Fibroblast of skin of left biceps (primary cell): ENCODE measurements at places on chromosomes 4 and X.
A peak's percentile ranks its signal among the peaks of the same experiment; 100 is the strongest.

- no peak for DNase-seq
Measured at GRCh38 chr4:89287945-89288344, 19.7 kb downstream of the GPRIN3 start.

DNA sequence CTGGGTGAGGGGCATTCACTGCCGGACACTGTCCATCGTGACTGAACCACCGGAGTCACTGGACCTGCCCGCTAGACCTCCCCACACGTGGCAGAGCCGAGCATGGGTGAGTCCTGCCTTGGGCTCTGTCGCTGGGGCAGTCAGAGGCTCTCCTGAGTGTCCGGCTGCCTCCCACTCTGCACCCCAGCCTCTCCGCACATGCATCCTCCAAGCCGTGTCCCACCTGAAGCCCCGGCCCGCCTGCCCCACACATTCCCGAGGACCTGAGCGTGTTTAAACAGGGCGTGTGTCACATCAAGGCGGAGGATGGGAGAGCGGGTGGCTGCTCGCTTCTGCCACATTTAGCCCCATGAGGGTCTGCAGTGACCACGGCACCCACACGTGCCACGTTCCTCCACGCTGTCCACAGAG, 4.7 kb downstream of the CPLX1 start:
- DNase-seq, result no peak

DNA sequence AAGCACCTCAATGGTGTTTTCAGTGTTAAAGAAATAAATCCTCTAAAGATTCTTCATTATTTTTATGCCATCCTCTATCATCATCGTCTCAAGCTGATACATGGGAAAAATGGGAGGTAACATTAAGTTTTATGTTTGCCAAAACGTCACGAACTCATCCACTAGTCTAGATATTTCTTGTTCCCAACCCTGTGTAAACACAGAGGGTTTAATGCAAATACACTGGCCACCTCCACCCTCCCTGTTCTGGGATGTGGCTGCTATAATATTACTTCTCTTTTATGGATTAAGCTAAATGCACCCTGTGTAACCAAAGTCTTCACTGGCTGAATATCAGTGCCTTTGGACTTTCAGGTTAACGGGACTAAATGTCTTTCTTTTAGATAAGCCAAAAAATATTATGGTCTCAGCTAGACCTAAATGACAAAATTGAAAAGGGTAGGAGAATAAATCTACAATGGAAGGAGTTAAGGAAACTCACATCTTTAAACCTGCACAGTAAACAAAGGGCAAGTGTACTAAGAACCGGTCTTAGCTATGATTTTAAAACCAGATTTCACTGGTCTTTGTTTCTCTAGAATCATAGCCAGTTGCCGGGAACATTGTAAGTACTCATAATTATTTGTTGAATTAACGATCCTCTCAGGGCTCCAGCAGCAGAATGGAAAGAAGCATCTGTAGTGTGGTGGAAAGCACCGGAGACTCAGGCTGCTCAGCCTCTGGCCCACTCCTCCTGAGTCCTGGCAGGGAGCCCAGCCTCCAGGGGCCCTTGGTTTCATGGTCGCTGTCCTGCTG, 103.5 kb upstream of the NOCT start:
- no peak for DNase-seq

GRCh38 chr4:75555294-75556164, at the start of gene ODAPH:
Gene ODAPH (plus strand): TSS chr4:75556066. CDS start chr4:75556083, 17 bp downstream.
- no peak for DNase-seq

- DNase-seq, result no peak
Measured at GRCh38 chrX:71992711-71993110, 82.1 kb downstream of the NHSL2 start.

- no peak for DNase-seq
Measured at GRCh38 chrX:1144293-1144692, 68.2 kb downstream of the CRLF2 start.

DNA sequence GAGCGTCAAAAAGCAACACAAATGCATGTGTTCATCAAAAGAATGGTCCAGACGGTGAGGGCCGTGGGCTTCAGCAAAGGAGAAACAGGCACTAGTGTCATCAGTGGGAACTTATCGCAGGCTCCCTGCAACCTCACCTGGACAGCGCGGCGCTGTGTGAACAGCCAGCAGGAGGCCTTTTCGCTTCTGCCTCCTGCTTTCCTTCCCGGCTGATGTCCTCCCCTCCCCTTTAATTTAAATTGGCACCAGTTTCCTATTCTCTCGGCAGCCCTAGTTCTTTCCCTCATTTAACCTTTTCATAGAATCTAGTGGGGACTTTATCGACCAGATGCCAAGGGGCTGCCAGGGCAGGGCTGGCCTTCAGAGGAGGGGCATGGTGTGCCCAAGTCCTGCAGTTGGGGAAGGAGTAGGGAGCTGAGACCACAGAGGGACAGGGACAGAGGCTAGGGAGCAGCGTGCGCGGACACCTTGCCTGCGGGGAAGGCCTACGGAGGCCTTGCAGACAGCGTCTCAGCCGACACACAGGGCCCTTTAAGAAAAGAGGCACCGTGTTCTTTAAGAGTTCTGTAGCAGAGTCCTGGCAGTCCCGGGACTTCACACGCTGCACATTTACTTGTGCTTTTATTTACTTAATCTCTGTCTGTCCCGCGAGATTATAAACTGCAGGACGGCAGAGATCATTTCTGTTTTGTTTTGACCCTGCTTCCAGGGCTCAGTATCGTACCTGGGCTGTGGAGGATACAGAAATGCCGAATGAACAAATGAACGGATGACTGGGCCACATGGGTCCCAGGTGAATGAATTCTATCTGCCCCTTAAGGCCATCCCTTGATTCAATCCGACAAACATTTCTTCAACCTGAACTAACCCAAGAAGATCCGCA, 8.4 kb upstream of the SORBS2 start:
- no peak for DNase-seq

GRCh38 chr4:101025755-101026154, 321.6 kb downstream of the PPP3CA start:
- no peak for DNase-seq

- no peak for DNase-seq
Measured at GRCh38 chrX:45696736-45697135, 496.1 kb upstream of the DIPK2B start.

GRCh38 chrX:23902419-23902818, 5.3 kb downstream of the APOO start:
- no peak for DNase-seq

GRCh38 chr4:26307037-26307800, 13.6 kb upstream of the RBPJ start:
- DNase-seq, result no peak

DNA sequence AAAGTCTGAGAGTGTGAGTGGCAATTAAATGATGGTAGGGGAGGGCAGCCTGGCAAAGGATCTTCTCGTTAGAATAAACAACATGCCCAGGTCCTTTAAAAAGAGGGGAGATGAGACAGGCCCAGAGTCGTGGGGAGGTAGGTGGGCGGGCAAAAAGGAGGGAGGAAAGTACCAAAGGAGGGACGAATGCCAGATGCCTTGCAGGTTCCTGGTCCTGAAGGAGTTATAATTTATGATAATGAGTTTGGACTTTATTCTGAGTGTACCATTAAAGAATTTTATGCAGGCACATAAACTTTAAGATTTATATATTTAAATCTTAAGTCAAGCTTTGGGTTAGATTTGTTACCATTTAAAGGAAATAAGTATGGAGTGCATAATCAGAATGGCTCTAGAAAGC, 62.3 kb upstream of the SMARCA5 start:
- no peak for DNase-seq

- no peak for DNase-seq
Measured at GRCh38 chr4:4818415-4819212, 40.9 kb upstream of the MSX1 start.

- DNase-seq, result no peak
Measured at GRCh38 chr4:83864097-83864817, 328.3 kb downstream of the GPAT3 start.

DNA sequence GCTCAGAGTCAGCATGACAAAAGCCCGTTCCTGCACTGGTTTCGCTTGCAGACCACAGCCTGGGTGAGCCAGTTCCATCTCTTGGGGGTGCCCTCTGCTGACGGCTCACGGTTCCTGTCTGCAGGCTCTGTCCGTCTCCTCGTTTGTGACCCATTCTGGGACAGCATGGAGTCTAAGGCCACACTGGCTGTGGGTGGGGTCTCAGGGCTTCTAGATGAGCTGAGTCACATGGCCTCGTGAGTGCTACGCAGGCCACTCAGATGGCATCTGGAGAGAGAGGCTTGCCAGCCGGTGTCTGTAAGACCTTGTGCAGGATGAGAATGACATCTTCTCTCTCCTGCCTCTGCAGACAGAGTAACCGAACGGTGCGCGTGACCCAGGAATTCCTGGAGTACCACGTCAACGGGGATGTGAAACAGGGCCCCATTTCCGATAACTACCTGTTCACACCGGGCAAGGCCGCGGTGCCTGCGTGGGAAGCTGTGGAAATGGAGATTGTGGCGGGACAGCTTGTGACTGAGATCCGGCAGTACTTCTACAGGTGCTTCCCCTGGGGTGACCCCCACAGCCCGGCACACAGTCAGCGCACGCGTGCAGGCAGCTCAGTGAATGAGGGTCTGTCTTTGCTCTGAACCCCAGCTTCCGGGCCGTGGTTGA, 31.6 kb upstream of the MRFAP1 start:
- DNase-seq, result no peak

DNA sequence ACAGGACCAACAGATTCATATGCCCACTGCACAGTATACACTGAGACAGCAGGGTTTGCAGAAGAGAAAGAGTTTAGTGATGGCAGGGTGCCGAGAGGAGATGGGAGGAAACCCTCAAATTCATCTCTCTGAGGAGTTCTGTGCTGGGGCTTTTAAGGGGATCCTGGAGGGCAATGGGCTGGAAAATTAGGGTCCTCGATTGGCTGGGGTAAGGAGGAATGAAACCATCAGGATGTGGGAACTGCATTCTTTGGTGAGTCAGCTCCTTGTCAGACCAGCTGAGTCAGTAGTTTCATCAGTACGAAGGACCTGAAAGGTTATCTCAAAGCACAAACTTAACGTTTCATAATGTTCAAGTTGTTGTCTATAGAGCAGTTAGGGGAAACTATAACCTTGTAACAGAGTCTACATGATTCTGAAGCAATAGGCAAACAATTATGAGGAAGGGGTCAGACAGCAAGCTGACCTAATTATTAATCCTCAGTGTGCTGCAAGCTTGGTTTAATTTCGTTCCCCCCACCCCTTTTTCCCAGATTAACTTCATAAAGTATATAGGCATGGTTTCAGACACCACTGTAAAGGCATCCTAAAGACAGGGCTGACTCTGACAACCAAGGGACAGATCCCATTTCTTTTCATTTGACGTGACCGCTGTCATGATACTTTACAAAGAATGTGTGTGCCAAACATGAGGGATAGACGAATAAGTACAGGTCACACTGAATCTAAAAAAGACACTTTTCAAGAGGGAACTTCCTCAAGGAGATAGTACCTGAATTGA, 1.5 kb upstream of the MSMO1 start:
- peak; percentile 60 for DNase-seq

DNA sequence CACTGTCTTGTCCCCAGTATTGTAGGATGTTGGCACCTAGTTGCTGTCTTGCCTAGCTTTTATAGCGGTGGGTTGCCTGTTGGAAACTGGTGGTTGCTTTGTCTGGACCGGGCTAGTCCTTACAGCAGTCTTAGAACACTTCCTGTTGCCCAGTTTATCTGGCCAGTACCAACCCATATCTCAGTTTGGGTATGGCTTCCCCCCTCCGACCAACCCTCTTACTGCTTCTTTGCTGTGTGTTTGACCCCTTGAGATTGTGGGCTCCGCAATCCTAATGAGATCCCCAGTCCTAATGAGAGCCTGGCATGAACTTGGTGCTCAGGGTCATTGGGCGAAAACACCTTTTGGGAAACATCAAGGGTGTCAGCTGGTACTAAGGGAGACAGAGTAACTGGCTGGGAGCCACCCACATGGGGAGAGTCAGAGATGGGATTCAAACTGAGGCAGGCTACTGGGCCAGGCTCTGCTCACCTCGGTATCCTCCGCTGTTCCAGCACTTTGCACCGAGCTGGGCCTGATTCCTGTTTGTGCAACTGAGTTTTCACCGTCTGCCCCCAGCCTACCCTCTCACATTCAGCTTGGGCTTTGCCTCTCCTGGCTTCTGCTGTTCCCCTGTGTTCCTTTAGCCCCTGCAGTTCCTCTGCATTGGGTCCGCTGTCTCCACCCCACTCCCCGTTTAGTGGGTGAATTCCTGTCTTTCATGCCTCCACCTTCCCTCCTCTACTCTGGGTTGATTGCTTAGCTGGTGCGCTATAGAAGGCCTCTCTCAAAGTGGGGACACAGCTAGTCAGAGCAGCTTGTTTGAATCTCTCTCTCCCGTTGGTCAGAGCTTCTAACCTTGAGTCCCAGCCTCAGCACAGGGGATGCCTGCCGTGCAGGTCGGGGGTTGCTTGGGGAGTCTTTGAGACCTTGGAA, 1.6 kb downstream of the TBC1D14 start:
- no peak for DNase-seq

DNA sequence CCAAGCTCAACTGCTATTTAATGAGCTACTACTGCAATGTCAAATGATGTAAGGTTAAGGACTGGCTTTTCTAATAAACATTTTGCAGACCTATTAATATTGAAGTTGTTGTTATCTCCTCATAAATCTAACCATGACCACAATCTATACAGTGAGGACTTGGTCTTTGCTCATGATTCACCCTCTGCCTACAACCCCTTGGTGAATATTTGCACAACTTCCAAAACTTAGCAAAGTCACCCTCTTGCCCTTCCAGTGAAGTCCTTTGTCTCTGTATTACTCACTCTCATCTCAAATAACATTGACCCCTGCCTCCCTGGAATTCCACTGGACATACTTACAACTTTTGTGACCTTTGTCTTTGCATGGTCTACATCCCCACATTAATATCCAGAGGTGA, 204.5 kb downstream of the KCNIP4 start:
- DNase-seq, result no peak

DNA sequence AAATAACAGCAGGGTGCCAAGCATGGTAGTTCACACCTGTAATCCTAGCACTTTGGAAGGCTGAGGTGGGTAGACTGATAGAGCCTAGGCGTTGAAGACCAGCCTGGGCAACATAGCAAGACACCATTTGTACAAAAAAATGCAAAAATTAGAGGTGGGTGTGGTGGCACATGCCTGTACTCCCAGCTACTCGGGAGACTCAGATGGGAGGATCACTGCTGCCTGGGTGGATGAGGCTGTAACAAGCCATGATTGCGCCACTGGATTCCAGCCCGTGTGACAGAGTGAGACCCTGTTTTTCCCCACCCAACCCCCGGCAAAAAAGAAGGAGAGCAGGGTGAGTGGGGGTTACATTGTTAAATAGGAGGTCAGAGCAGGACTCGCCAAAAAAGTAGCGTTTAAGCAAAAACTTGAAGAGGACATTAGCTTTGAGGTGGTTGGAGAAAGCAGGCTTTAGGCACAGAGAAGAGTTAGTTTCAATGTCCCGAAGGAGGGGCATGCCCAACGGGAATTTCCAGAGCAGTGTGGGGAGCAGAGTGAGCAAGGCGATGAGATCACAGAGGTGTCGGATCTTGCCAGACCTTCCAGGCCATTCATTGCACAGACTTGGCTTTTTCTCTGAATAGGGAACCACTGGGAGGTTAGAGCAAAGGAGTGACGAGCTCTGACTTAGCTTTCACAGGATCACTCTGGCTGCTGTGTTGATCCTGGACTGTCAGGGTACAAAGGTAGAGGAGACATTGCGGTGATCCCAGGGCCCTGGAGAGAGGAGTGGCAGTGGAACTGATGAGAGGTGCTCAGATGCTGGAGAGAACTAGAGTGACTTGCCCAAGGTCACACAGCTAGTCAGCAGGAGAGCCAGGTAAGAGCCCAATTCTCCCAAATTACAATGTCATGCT, 70.6 kb downstream of the TRAPPC11 start:
- DNase-seq, result no peak
